Stimulated activated CD4-positive, alpha-beta T cell treated with anti-CD3 and anti-CD28 coated beads, Interleukin-1b, Interleukin-23, amount 100 ng/mL, for 24 hours (primary cell): ENCODE measurements at places on chromosomes 4 and X.

DNA sequence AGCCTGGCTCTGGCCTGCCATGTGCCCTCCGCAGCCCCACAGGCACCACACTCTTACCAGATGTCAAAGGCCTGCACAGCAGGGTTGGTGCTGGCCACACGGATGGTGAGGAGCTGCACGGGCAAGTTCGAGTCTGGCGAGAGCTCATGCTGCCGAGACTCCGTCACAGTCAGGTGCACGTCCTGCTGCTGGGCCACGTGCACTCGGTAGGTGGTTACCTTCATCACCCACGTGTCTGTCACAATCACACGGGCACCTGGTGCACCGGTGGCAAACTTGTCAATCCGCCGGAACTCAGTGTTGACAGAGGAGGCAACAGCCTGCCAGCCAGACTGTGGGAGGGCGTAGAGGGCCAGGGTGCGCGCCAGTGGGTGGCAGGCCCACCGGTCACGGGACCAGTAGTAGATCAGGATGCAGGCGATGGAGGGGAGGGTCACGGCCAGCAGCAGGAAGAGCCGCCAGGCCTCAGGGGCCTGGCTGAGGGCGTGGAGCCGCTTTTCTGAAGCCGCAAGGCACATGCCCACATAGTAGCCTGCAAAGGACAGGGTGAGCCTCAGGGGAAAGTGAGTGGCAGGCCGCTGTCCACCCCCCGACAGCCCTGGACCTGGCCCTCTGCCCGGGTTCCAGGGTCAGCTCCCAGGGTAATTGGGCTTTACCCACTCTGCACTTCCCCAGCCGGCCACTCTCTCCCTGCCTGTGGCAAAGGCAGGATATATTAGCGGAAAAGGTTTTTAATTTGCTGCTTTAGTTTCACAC is 2.9 kb downstream of the TMEM129 start:
- no peak for DNase-seq

DNA sequence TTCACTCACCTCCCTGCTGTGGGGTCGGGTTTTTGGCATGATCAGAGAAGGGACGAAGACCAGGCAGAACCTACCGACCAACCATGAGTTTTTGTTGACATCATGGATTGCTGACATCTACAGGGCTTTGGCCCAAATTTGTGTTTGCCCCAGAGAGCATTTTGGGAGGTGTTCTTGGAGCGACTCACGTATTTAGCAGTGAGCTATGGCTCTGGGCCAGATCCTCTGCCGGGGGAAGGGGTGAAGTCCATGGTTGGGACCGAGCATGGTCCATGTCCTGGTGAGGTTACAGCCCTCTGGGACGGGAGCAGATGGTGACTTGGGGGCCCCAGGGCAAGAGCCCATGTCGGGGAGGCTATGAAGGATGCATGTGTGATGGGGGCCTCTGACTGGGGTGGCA is 17.4 kb downstream of the SORCS2 start:
- no peak for DNase-seq

DNA sequence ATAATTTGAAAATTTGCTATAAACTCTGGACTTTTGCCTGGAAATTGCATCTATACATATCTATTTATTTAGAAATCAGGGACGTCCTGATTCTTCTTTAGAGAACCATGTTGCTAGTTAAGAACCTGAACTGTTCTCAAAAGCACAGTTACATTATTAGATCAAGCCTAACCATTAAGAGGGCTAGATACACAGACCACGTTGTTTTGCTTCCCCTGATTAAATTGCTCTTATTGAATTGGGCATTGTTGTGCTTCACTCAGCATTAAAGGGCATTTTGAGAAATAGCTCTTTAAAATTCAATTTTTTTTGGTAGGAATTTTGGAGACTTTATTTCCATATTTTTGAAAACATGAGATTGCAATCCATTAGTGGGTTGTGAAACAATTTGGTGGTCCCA is 44.4 kb downstream of the FIP1L1 start:
- DNase-seq = no peak

GRCh38 chrX:109393859-109394258 is 88.0 kb downstream of the GUCY2F start:
- DNase-seq = no peak

DNA sequence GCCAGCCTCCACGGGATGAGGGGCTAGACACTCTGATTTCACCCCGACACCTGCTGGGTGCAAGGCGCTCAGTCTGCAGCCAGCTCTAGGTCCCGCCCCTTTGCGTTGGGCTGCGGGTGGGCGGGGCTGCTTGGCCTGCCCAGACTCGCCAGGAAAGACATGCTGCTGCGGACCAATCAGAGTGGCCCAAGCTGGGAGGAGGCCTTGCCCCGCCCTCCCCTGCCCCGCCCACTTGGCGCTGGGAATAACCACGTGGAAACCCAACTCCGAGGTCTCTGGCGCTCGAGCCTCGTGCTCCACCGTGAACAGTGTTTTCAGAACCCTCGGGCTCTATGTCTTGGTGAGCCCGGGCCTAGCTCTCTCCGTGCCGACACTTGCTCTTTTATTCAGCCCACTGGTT is 5.3 kb upstream of the VMA21 start:
- DNase-seq = no peak

GRCh38 chrX:153867139-153867538 is 18.8 kb downstream of the L1CAM start:
- no peak for DNase-seq

DNA sequence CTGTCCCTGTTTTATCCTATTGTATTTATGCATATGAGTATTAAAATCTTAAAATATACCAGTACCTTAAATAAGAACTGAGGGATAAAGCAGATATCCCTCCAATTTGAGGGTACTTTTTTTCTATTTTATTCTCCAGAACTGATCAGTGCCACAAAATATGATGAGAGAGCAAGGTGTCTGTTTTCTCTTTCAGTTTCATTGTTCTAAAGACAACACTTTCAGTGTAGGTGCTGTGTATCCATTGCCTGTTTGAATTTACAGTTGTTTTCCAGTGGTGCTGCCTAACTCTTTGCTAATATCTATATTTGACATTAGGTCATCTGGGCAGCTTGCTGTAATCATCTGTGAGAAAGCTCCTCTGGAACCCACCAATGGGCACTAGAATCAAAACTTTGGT is 394.7 kb downstream of the IL1RAPL1 start:
- DNase-seq = no peak

DNA sequence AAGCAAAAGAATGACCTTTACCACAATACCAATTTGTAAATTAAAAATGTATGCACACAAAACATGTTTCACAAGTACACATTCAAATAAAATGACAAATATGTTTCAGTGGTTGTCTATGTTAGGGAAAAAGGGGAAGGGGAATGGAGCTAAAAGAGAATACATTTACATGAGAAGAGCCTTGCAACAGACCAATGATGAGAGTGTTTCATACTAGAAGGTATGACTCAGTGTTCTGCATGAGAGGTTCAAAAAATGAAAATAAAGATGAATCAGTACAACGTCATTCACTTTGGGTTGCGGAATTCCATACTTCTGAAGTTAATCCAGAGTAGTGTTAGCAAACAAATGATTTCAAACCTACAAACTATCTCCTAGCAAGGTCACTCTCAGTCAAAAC is 51.7 kb downstream of the RPGR start:
- no peak for DNase-seq

DNA sequence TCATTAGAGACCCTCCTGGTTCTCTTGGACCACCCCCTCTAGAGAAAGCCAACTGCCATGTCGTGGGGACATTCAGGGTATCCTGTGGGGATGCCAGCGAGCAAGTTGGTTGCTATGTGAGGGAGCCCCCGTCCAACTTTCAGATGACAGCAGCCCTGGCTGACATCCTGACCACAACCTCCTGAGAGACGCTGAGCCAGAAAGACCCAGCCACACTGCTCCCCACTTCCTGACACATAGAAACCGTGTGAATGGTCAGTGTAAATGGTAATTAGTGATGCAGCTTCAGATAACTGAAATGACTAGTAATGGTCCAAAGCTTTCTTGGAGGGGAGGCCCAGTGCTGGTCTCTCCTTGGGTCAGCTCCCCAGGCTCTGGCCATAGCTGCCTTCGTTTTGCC is 10.8 kb downstream of the CLCN4 start:
- DNase-seq = no peak

DNA sequence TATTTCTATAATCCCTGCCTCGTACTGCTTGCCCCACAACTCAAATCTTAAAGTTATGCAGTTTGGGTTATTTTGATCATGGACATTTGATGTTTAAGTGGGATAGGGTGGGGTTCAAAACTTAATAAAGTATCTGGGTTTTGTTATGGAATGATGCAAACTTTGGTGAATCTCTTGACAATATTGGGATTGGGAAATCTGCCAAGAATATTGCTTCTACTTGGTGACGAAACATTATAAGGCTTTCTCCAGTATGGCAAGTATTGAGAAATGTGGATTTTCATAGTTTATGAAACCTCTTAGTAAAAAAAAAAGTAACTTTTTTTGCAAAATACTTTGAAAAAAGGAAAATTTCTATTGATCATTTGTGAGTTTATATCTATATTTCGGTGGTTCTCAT is 130.8 kb upstream of the SFRP2 start:
- DNase-seq = no peak

- DNase-seq = no peak
These were observed 48.8 kb downstream of the IGFBP7 start for GRCh38 chr4:57061395-57061794.

DNA sequence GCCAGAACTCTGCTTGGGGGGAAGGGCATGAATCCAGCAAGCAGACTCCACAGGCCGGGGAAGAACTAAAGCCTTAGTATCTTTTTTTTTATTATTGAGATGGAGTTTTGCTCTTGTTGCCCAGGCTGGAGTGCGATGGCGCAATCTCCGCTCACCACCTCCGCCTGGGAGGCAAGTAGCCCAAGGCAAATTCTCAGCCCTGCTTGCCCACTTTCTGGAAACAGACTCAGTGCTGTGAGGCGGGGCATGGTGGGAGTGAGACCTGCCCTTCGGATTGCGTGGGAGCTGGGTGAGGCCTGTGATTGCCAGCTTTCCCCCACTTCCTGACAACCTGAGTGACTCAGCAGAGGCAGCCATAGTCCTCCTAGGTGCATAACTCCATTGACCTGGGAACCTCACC is 348.8 kb downstream of the GASK1B start:
- no peak for DNase-seq

GRCh38 chrX:152900937-152901445 is 3.1 kb downstream of the ZNF185 start:
- no peak for DNase-seq

DNA sequence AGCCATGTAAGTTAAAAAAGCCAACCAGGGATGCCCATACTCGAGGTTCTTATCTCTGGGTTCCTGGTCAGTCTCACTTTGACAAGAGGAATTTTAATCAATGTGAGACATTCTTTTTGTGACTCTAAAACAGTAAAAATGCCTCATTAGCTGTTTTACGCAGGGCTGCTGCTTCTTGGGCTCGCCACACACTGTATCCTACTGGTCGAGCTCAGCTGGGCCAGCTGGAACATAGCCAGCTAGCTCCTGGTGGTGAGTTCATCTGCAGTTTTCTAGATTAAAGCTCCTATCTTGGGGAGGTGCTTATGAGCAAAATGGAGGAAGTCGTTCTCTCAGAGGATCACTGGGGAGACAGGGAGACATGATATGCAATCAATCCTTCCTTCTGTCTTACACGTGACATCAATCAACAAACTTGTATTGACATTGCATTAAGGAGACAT is 55.9 kb upstream of the LEF1 start:
- no peak for DNase-seq

- DNase-seq = no peak
These were observed 407.0 kb downstream of the BCOR start for GRCh38 chrX:39690541-39691415.

DNA sequence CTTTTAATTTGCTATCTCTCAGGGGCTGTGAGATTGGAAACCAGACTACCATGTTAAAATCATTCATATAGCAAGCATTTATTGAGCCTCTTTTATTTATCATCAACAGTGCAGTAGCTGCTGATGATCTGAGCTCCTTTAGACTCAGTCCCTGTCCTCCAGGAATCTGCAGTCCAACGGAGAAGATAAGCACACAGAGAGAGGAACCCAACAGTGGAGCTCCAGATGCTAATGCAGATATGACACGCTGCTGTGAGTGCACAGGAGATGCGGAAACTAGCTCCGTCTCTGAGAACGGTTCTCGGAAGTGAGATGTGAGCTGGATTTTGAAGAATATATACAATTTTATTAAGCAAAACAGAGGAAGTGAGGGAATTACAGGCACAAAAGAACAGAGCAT is 35.4 kb downstream of the DCHS2 start:
- no peak for DNase-seq

DNA sequence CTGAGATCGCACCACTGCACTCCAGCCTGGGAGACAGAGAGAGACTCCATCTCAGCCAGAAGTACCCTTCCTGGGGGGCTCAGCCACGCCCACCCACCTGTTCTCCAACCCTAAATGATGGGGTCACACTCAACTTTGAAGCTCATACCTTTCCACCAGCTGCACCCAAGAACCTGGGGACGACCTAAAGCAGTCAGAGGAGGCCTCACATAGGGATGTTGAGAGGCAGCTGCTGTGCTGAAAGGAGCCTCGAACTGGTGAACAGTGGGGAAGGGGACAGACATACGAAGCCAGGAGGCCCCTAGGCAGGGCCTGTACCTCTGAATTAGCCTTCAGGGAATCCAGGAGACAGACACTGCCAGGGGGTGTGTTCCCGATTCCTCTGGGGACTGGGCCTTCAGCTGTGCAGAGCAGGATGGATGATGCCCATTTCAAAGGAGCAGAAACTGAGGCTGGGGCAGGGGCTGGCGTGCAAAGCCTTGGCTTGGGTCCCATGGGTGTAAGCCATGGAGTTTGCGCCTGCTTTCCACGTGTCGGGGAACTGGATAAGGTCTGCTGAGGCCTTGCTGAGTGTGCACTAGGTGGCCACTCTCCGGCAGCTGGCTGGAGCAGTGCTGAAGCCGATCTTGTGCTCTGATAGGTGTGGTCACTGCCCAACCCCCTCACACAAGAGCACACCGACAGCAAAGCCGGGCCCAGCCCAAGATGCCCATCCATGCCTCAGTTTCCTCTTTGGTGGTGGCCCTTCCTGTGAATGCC is 130.8 kb downstream of the CPZ start:
- no peak for DNase-seq

GRCh38 chrX:118660085-118660484 is 67.3 kb upstream of the IL13RA1 start:
- no peak for DNase-seq

DNA sequence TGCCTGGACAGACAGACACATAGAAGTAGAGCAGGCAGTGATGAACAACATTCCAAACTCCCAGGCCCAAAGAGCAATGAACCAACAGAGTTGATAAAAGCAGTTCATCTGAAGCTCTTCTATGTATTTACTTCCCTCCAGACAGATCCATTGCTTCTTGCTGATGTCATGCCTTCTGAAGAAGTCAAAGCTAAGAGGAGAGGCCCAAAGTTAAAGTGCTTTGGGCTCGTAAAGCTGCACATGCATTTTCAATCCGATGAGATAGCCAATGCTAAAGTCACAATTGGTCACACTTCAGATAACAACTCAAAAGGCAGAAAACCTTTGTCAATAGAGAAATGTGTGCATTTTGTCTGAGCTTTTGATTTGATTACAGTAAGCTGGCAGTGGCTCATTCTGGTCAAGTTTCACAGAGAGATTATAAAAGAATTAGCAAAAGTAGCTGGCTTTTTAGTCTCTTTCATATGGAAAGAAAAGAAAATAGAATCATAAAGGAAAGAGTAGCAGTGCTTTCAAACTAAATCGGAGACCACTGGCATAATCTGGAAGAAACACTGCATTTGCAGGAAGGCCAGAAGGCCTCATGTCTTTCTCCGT is 82.0 kb downstream of the GPC4 start:
- DNase-seq = no peak

- no peak for DNase-seq
These were observed 29.0 kb downstream of the TRMT44 start for GRCh38 chr4:8469550-8469949.
